ENCODE measurements at places on chromosomes 3 and 15.

DNA sequence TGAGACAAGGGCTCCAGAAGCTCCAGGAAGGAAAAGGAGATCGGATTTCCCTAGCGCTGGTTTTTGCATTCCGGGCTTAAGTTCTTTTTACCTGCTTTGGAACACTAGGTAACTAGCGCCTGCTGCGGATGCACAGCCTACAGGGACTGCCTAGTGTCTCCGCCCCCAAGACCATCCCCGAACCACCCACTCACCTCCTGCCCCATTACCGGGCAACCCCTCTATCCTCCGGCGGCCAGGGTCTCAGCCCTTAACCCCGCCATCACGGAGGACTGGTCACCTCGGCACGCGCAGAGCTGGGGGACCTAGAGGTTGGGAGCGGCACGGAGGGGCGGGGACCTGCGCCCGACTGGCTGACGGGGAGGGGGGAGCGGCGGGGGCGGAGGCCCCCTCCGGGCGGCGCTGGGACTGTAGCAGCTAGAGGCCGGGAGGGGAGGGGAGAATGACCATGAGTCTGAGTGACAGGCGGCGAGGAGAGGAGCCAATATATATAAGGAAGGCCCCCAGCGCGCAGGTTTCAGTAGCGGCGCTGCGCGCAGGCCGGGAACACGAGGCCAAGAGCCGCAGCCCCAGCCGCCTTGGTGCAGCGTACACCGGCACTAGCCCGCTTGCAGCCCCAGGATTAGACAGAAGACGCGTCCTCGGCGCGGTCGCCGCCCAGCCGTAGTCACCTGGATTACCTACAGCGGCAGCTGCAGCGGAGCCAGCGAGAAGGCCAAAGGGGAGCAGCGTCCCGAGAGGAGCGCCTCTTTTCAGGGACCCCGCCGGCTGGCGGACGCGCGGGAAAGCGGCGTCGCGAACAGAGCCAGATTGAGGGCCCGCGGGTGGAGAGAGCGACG lies at the start of gene DLL4:
Gene DLL4 (plus strand): TSS at position 520 of the 839 bp plus-strand sequence. CDS start 329 bp downstream, outside the sequence.
- DNase-seq = peak; percentile 42

DNA sequence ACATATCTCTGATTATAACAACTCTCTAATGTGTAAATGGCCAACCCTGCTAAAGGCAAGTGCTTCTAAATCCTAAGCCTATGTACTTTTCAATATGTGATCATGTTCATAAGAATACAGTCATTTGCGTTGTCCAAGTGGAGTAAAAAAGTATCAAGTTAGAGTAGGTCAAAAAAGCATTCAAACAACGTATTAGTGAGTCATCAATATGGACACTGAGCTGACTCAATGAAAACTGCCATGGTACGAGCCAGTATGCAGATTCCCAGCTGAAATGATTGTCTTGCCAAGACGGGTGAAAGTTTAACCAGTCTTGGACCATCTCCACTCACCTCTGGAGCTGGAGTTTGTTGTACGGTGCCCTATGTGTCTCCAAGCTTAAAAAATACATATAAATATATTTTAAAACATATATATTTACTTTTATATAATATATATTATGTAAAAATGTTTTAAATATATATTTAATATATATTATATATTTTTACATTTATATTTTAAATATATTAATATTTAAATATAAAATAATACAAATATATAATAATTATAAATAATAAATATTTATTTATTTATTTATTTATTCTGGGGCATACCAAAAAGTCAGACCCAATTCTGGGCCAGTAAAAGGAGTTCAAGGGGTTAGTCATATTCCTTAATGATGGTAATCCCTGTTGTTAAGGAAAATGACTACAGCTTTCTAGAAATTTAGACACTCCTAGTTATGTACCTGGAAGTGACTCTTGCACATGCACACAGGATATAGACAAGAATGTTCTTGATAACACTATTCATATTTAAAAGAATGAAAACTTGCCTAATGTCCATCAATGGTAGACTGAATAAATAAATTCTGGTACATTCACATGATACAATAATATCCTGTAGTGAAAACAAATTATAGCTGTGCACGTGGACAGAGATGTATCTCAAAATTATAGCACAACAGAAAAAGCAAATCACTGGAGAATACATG lies 27.2 kb downstream of the PLSCR4 start:
- no peak for DNase-seq

- no peak for DNase-seq
Measured at GRCh38 chr15:60101416-60101815, 97.3 kb downstream of the FOXB1 start.

GRCh38 chr3:13884851-13885703 lies 5.2 kb upstream of the WNT7A start:
- peak; percentile 9 for DNase-seq

DNA sequence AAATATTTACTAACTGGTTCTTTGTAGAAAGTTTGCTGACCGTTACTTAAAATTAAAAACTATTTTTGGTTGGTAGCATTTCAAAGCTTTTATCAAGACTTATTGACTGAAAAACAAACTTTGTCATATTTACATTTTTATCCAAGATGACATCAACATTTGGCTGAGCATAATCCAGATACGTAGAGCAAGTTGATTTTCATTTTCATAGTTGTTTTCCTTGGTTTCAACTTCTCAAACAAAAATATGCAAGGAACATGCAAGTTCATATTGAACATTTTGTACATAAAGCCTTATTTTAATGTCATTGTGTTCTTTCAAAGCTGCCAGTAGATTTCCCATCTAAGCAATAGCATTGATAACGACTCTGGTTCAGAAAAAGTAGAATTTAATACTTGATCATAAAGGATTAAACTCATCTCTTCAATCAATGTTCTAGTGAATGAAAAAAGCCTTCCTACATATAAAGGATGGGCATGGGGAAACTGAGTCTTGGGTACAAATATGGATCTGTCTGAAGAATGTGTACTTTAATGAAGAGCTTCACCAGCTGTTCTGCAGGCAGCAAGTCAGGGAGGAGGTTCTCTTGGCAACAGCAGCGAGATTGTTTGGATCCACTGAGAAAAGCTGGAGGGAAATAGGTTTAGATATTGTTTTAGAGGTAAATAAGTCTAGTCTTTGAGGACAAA lies 5.6 kb downstream of the RAB8B start:
- DNase-seq = no peak

DNA sequence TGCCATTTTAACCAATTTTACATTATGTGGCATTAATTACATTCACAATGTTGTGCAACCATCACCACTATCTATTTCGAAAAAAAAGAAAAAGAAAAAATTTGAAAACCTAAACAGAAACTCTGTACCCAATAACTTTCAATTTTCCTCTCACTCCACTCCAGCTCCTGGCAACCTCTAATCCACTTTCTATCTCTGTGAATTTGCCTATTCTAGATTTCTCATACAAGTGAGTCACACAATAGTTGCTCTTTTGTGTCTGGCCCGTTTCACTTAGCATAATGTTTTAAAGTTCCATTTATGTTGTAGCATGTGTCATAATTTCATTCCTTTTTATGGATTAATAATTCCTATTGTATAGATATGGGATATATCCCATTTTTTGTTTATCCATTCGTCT lies 53.3 kb upstream of the TBC1D5 start:
- DNase-seq = no peak

GRCh38 chr15:48556159-48556897 lies 89.2 kb downstream of the FBN1 start:
- no peak for DNase-seq

DNA sequence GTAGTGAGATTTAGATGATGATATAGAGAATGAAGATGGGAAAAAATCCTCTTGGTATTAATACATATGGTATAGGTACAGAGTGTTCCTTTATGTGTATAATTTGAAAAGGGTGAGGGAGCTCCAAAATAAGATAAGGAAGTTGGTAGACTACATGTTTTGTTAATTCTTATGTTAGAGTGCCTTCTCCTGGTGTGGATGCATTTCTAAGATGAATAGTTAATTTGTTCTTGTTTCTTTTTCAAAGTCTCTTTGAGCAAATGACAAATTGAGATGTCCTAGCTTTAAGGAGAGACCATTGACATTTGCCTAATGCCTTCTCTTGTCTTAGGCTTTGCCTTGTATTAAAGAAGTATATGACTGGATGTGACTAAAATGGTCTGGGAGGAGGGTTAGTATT lies 34.1 kb downstream of the AKAP13 start:
- DNase-seq = no peak

DNA sequence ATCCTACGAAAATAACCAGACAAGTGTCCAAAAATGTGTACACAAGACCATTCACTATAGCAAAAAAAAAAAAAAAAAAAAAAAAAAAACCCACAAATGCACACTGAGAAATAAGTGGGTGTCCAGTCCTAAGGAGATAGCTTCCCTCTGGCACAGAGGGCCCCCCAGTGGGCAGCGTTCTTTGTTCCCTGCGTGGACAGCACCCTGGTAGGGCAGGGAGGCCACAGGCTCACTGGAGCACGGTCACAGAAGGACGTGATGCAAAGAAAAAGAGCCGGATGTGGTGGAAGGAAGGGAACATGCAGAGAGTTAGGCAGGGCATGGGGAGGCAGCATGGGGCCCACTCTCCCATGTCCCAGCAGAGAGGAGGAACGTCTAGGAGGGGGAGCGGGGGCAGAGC lies 210.7 kb upstream of the NSMCE3 start:
- no peak for DNase-seq

DNA sequence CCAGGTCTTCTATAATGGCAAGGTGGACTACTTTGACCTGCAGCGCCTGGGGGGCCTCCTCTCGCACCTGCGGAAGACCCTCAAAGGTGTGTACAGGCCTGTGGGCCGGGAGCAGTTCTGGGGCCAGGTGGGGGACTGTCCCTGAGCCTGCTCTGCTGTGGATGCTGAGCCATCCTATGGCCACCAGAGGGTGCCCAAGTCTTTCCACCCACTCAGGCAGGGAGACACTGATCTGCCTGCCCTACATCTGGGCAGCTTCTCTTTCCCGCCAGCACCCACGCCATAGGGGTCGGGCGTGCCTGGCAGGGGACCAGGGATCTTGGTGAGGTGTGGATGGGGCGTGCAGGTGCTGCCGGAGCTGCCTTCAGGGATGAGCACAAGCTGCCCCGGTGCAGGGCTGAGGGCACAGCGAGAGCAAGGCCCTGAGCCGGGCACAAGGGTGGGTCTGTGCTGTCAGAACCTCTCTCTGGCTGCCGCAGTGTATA lies 14.1 kb downstream of the RNF123 start:
- DNase-seq = no peak

GRCh38 chr3:185632996-185633395 lies 46.9 kb downstream of the SENP2 start:
- DNase-seq = no peak

GRCh38 chr3:29280404-29281093 lies at the start of gene RBMS3:
Gene RBMS3, plus strand, starts transcription at chr3:29281071.
- no peak for DNase-seq

GRCh38 chr3:8888301-8888915 lies 74.9 kb downstream of the RAD18 start:
- no peak for DNase-seq
